ENCODE measurements at places on chromosomes 16 and 17. TPM values are rescaled to one million over a fixed set of nuclear protein-coding genes. Genes with fewer than 3 reads are reported as not detected.

GRCh38 chr17:67548693-67549092 is 169.0 kb upstream of the NOL11 start:
- no peaks in the 10 kb centered on the region for H3K4me1 ChIP-seq
- H3K27ac ChIP-seq, result no peak overlapping the region
- no peaks in the 10 kb centered on the region for H3K36me3 ChIP-seq
- no peak for DNase-seq
- no peaks in the 10 kb centered on the region for H3K27me3 ChIP-seq

DNA sequence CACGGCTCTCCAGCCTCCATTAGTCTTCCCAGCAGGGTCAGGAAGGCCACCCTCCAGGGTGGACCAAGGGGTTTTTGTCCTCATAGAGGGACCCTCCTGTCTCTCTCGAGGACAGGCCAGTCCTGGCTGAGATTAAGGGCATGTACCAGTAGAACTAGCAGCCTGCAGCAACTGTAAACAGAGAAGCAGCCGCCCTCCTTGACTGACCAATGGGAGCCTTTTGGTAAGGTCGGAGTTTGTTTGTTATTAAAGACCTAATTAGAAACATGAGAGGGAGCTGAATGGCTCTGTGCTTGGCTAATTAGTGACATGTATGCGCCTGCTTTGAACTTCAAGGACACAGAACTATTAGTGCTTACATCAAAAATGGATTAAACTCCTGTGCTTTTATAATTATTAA is 80.0 kb downstream of the CCDC182 start:
- peak overlapping the region; percentile 40 for H3K4me3 ChIP-seq
- H3K27me3 ChIP-seq, result no peaks in the 10 kb centered on the region
- no peak for DNase-seq

- peaks cover 48% of the 10 kb centered on the region for H3K27me3 ChIP-seq
- no peak overlapping the region for H3K27ac ChIP-seq
These were observed 260.5 kb downstream of the CBLN1 start for GRCh38 chr16:49021136-49021535.

GRCh38 chr17:9971991-9972390 is 66.9 kb upstream of the RCVRN start:
- H3K4me1 ChIP-seq, result peaks cover 25% of the 10 kb centered on the region
- DNase-seq, result no peak
- H3K27me3 ChIP-seq, result no peaks in the 10 kb centered on the region
- no peaks in the 10 kb centered on the region for H3K36me3 ChIP-seq
- no peak overlapping the region for H3K4me3 ChIP-seq

DNA sequence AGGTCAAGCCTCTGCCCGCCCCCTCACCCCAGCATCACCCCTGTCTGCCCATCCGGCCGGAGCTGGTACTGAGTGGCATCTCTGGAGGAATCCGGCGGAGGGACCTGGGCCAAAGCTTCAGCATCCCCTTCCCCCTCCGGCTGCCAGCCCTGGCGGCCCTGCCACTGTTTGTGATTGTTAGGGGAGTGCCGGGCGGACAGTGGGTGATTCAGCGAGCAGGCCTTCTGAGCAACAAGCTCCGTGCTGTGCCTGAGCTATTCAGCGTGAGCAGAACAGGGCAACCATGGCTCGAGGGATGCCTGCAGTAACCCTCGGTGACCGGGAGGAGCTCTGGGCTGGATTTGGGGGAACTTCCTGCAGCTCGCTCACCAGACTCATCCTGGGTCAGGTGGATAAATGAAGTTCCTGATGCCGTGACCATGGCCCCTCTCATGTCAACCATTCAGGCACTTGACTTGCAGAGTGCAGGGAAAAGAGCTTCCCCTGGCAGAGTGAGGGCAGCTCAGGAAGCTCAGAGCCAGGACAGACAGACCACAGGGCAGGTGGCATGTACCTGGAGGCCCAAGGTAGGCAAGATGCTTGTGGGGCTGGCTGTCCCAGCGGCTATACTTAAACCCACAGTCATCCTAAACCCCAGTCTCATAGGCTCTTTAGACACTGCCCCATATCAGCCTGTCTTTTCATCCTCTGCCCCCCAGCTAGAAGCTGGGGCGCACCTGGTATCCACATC is 24.3 kb upstream of the MLKL start:
- peak; percentile 21 for DNase-seq
- no peaks in the 10 kb centered on the region for H3K36me3 ChIP-seq
- H3K4me1 ChIP-seq, result peaks cover 12% of the 10 kb centered on the region
- no peaks in the 10 kb centered on the region for H3K27me3 ChIP-seq
- H3K4me3 ChIP-seq, result no peak overlapping the region

The GCGR gene
- total RNA-seq, result not detected

All from neural crest cell (in vitro differentiated cells).